Stimulated activated CD8-positive, alpha-beta memory T cell treated with anti-CD3 and anti-CD28 coated beads, Interleukin-15, amount 100 ng/mL, for 48 hours (primary cell): ENCODE measurements at places on chromosomes 1 and 21.

DNA sequence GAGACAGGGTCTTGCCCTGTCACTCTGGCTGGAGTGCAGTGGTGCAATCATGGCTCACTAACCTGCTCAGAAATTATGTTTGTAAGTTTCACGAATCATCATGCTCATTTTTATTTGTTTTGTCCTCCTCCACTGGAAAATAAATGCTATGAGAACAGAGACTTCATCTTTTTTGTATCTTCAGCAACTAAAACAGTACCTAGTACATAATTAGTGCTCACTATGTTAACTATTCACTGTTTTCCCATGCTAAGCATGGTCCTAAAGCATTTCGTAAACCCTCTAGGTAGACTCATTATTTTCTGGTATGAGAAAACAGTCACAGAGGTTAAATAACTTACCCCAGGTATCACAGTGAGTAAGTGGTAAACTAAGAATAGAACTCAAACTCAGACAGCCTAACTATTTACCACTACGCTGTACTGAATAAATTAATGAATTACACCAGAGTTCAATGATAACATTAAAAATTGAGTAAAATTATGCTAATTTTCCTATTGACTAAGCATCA lies 118.4 kb downstream of the RERE start:
- no peak for DNase-seq

DNA sequence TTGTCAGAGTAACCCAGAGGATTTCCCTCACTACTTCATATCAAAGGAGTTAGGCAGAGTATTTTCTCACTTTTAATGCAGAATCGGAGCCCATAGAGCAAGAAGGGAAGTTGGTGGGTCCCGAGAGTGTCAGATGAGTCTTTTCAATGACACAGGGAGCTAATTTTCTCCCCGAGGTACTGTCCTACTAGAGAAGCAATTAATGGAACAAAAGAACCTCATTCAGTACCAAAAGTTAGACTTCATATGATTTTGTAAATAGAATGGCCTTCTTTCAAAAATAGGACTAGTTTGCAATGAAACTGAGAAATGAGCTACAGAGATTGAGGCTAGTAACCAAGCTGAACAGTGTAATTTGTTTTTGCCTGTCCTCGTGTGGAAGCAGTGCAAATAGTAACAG lies 3.9 kb downstream of the NCAM2 start:
- no peak for DNase-seq

DNA sequence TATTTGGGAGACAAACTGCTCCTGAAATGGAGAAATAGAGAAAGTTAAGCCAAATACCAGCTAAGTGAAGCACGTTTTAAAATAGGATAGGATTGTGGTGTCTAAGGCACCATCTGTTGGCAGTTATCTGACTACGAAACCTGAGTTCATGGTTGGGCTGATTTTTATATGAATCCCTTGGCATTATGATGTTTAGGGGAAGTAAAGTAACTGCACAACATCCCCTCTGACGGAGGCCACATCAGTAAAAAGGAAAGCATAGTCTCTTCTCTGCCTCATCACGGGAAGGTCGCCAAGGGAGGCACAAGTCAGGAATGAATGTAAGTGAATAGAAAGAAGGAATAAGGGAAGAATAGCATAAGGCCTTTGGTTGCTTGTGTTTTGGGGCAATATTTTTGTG lies 128.0 kb downstream of the PRRX1 start:
- DNase-seq = no peak

GRCh38 chr21:40845441-40845995 lies 1.4 kb downstream of the DSCAM start:
- no peak for DNase-seq

- no peak for DNase-seq
Measured at GRCh38 chr21:39852726-39853500, 14.3 kb upstream of the PCP4 start.

GRCh38 chr1:8711151-8711550 lies 106.3 kb downstream of the RERE start:
- no peak for DNase-seq

DNA sequence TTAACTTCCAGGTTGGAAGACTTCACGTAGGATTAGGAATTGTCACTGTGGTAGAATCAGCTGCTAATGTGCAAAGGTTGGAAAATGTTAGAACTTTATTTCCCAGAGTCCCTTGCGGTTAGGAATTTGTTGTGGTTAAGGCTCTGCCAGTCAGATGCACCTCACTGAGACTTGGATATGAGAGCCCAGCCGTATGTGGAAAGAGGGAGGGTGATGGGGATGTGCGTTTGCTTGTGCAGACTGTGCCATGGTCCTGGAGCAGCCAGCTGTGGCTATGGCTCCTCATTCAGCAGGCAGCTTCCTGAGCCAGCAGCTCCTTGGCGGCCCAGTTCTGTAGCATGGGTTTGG lies 12.5 kb downstream of the S100A10 start:
- no peak for DNase-seq

- no peak for DNase-seq
Measured at GRCh38 chr1:244273262-244273844, 178.4 kb downstream of the ADSS2 start.

DNA sequence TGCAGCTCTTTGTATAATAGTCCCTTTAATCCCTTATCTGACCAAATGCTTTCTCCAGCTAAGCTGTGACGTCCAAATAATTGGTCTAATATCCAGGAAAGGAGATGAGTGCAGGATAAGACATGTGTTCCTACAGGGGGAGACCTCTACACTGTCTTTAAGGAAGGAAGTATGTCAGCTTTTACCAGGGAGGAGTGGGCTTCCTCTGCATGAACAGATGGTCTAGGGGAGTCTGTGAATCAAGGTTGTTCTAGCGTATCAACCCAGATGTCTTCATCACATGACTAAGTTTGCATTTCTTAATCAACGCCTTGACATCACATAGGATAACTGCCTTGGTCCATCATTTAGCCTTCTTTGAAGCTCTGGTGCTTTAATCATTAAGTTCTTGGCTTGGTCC lies 528.2 kb downstream of the MRPL39 start:
- no peak for DNase-seq

GRCh38 chr1:201266774-201267173 lies 16.5 kb upstream of the PKP1 start:
- no peak for DNase-seq

- no peak for DNase-seq
Measured at GRCh38 chr1:156410740-156411139, 41.7 kb downstream of the RHBG start.

- no peak for DNase-seq
Measured at GRCh38 chr21:17848228-17848627, 29.1 kb upstream of the C21orf91 start.

- peak; percentile 67 for DNase-seq
Measured at GRCh38 chr1:39609618-39610331, 29.7 kb downstream of the HEYL start.

- no peak for DNase-seq
Measured at GRCh38 chr1:153342178-153342577, 6.5 kb downstream of the PGLYRP4 start.

GRCh38 chr1:229226796-229227195 lies 44.1 kb upstream of the RAB4A start:
- DNase-seq = no peak

DNA sequence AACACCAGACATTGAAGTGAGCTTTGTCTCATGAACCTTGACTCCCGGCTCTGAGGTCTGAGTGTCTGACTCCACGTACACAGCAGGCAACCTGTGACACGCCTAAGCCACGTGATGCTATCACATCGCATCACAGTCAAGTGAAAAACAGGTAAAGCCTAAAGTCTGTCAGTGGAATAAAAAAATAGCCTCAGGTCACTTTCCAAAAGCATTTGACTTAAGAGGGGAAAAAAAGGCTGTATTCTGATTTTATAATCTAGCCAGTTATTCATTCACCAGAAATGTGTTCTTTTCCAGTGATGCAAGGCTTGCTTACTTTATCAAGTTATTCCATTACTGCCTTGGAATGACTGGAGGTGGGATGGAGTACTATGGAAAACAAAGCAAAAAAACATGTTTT lies 163.2 kb upstream of the HMCN1 start:
- DNase-seq = no peak

DNA sequence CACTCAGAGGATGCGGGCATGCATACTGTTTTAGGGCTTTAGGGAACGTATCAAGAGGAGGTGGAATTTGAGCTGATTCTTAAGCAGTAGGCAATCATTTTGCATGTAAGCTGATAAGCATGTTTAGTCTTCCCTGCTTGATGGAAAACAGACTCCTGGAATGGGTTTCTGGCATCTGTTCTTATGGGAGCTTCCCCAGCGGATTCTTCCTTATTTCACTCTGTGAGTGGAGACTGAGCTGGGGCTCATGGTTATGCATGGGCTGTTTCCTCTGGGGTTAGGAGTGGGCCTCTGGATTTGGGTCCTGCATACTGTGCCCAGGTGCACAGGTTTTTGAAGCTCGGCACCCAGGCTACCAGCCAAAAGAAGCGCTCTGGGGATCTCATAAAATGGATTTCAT lies 93.4 kb downstream of the DIRAS3 start:
- DNase-seq = no peak

- DNase-seq = no peak
Measured at GRCh38 chr1:34055818-34056217, 109.2 kb downstream of the CSMD2 start.

- no peak for DNase-seq
Measured at GRCh38 chr1:241611063-241611462, 29.1 kb downstream of the CHML start.

GRCh38 chr21:40129809-40130208 lies 262.6 kb downstream of the PCP4 start:
- DNase-seq = no peak

DNA sequence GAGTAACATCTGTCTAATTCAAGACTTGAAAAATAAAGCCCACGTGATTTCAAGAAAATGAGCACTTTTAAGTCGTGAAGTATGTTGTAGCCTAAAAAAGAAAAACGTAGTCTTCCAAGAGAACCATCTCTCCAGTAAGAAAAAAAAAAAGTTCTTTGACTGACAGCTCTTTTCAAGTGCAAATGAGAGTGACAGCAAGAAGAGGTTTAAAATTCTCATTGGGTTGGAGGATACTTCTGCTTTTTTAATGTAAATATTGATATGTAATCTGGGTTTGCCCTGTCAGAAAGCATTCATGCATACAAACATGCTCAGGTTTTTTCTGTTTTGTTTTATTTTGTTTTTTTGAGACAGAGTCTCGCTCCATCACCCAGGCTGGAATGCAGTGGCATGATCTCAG lies 32.3 kb upstream of the PRDM2 start:
- DNase-seq = no peak

GRCh38 chr1:184297244-184297750 lies 89.5 kb upstream of the C1orf21 start:
- DNase-seq = no peak
